NCI-H146 (cell line): ENCODE measurements at places on chromosomes 3 and 15.

DNA sequence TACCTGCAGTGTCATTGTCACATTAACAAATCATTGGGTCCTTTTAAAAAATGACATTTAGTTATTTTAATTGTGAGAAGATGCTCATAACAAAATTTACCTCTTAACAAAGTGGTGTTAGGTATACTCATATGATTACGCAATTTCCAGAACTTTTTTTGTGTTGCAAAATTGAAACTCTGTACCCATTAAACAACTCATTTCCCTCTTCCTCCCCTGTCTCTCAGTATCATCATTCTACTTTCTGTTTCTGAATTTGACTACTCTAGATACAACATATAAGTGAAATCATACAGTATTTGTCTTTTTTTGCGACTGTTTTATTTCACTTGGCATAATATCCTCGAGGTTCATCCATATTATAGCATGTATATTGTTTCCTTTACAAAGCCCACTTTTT, 58.7 kb upstream of the CHST2 start:
- no peak for DNase-seq

- DNase-seq: no peak
Measured at GRCh38 chr15:43550527-43551363, 33.3 kb downstream of the MAP1A start.

- DNase-seq: no peak
Measured at GRCh38 chr3:88031642-88032077, 27.1 kb downstream of the CGGBP1 start.

GRCh38 chr3:150255413-150255812, 152.7 kb upstream of the TSC22D2 start:
- no peak for DNase-seq

- no peak for DNase-seq
Measured at GRCh38 chr3:66000506-66000905, 38.2 kb downstream of the MAGI1 start.
